ENCODE measurements at places on chromosomes 6 and 20.

- no peak for DNase-seq
Observed at GRCh38 chr20:17825252-17825959, 125.6 kb downstream of the BANF2 start.

DNA sequence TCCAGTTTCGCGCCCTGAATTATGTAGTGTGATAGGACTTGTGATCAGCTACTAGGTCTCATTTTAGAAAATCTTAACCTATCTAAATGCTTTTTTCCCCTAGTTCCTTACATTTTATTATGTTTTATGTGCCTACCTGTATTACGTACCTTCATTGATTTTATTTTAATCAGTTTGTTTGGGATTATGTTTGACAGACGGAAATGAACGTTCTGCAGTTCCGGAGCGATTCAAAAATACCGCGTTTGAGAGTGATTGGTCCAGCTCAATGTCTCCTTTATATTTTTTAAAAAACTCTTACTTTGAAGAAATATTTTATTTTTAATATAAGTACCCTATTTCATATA, 114.3 kb upstream of the BTN3A2 start:
- no peak for DNase-seq

DNA sequence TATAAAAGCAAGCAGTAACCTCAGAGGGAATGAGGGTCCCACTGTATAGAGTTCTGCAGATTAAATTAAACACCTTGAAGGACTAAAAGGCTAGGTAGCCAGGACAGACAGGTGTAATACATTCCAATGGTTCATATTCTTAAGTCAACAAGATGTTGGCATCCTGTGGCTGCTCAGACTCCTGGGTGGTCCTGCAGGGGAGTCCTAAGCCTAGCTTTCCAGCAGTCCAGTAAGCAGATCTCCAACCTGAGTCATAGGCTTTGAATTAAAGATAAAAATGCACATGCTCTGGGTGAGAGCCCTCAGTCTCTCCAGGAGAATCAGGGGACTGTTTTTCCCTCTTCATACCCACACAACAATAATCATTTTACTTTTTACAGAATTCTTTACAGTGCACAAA, 307.3 kb upstream of the SUPT3H start:
- DNase-seq: no peak

- no peak for DNase-seq
Observed at GRCh38 chr6:21965953-21966539, 330.8 kb downstream of the PRL start.

GRCh38 chr6:104483225-104483834, 376.4 kb downstream of the HACE1 start:
- DNase-seq: no peak

DNA sequence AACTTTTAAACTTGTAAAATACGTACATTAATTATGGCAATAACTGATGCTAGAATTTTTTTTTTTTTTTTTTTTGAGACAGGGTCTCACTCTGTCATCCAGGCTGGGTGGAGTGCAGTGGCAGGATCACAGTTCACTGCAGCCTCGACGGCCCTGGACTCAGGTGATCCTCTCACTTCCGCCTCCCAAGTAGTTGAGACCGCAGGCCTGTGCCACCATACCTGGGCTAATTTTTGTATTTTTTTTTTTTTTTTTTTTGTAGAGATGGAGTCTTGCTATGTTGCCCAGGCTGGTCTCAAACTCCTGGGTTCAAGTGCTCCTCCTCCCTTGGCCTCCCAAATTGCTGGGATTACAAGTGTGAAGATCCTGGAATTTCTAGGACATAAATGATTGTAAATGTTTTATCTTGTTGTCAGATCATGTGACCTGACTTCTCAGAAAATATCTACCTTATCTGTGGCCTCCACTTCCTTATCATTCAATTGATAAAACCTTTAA, 2.2 kb upstream of the CD2AP start:
- no peak for DNase-seq

DNA sequence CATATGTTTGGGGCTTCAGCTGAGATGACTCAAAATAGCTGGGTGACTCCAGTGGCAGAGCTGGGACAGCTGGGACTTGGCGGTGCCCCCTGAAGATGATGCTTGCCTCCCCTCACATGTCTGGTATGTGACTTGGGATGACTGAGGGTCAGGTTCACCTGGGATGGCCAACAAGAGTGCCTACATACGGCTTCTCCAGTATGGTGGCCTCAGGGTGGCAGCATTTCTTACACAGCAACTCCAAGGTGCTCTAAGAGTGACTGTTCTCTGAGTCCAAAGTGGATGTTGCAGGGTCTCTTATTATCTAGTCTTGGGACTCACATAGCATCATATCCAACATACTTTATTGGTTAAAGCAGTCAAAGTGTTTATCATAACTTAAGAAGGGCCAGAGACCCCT, 87.8 kb upstream of the CENPW start:
- no peak for DNase-seq

GRCh38 chr6:133017581-133017980, 203.2 kb downstream of the RPS12 start:
- DNase-seq: no peak

- no peak for DNase-seq
Observed at GRCh38 chr6:93048381-93048780, 371.0 kb downstream of the EPHA7 start.

DNA sequence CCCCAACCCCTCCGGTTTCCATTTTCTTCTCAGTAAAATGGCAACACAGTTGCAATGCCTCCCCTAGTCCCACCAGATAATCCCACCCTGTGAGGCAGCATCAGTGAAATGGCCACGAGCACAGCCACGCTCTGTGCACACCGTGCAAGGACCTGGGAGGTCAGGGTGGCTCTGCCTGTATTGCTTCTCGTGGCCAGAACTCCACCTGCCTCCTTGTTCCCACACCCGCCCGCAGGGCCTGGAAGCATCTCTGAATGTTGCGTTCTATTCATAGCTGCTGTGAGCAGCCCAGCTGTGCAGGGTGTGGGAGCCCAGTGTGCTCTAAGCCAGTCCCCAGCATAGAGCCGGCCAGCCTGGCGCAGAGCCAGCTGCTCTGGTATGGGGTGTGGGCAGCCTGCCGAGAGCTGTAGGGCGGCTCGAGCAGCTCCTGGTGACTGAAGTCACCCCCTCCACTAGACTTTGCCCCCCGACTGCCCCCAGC, 161.1 kb downstream of the DLL1 start:
- no peak for DNase-seq

GRCh38 chr6:14656078-14656521, 538.5 kb downstream of the CD83 start:
- no peak for DNase-seq

- peak; percentile 54 for DNase-seq
Observed at GRCh38 chr20:10671221-10671918, 2.4 kb downstream of the JAG1 start.

- DNase-seq: no peak
Observed at GRCh38 chr20:13034936-13035335, 26.2 kb downstream of the SPTLC3 start.

DNA sequence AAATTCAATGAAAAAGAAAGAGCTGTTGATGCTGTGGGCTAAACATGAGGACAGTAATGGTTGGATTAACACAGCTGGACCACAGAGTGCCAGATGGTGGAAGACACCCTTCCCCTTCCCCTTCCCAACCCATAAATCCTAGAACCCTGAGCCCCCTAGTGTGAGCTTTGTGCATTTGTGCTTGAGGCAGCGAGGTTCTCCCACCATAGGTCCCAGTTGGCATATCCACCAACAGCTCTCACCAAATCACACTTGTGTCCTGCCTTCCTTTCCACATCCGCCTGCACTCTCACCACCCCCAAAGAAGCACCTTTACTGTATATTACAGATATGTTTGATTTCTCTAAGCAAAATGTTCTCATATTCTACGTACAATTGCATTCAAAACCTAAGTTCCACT, 32.8 kb upstream of the HBS1L start:
- DNase-seq: no peak

DNA sequence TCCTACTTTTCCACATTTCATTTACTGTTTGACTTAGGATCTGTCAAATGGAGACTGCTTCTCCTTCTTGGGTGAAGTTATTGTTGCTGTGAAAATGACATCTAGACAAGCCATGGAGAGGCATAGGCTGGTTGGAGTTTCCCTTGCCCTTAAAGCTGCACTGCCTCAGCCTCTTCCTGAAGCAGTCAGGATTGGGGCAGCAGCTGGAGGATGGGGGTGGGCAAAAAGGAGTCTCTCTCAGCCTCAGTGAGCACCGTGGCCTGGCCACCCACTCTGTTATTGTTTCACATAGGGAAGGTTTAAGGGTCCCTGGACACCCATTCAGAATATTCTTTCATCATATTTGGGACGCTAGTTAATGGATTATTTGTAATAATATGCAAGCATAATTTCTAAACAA, 7.7 kb upstream of the ZBTB24 start:
- no peak for DNase-seq

GRCh38 chr6:3847521-3847920, 1.7 kb upstream of the FAM50B start:
- no peak for DNase-seq

DNA sequence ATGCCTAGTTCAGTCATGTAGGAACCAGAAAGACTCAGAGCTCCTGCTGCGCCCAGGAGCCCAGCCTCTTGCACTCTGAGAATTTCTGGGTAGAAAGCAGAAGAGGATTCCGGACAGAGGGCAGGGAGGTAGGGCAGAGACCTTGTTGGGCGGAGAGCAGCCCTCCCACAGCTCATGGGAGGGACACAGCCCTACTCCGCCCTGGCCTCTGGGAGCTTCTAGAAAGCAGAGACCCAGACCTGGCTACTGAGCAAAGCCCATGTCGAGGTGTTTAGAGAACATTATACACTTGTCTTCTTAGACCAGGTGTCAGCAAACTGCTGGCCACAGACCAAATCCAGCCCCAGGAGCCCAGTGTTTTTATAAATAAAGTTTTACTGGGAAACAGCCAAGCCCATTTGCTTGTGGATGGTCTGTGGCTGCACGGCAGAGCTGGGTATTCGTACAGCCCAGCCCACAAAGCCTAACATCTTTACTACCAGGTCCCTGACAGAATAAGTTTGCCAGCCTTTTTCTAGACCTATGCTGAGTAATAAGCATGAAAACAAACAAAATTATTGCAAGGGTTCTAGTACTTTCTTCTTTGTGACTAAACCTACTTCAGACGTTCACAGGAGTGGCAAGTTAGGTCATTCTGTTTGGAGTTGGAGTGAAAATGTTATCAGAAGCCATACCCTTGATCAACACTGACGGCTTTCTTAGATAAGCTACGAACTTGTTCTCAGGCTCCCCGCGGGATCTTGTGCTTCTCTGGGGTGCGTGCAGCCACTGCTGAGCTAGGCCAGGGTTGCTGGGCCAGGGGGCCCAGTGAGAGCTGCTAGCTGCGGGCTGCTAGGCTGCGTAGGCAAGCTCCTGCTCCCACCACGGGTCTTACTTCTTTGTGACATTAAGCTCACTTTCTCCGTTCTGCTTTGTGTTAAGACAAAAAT, 235.1 kb upstream of the FOXQ1 start:
- DNase-seq: no peak

DNA sequence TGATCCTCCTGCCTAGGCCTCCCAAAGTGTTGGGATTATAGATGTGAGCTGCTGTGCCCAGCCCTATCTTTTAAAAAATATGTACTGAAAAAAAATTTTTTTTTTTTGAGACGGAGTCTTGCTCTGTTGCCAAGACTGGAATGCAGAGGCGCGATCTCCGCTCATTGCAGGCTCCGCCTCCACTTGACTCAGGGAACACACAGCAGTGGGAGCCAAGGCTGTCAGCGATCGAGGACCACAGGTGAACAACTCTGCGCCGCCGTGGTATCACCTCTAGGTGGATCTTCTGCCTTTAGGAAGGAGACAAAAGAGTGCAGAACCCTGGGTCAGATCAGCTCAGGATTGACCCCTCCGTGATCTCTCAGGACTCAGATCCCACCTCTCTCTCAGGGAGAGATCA, 13.7 kb downstream of the RAET1E start:
- DNase-seq: no peak

DNA sequence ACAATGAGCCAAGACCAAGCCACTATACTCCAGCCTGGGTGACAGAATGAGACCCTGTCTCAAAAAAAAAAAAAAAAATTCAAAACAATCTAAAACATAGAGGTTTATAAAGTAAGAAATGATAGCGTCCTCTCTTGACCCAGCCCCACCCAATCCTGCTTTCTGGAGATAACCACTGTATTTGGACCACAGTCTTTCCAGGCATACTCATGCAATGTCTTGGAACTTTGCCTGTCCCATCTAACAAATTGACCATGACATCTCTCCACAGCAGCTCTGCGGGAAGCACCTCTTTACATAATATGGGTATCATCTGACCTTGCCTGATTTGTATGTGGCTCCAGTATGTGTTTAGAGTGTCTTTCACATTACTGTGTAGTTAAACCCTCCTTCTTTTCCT, 9.1 kb upstream of the SHLD1 start:
- DNase-seq: no peak

- DNase-seq: no peak
Observed at GRCh38 chr6:8000188-8000596, 64.0 kb downstream of the BLOC1S5 start.

GRCh38 chr6:110581679-110582078, 105.3 kb upstream of the SLC22A16 start:
- no peak for DNase-seq

DNA sequence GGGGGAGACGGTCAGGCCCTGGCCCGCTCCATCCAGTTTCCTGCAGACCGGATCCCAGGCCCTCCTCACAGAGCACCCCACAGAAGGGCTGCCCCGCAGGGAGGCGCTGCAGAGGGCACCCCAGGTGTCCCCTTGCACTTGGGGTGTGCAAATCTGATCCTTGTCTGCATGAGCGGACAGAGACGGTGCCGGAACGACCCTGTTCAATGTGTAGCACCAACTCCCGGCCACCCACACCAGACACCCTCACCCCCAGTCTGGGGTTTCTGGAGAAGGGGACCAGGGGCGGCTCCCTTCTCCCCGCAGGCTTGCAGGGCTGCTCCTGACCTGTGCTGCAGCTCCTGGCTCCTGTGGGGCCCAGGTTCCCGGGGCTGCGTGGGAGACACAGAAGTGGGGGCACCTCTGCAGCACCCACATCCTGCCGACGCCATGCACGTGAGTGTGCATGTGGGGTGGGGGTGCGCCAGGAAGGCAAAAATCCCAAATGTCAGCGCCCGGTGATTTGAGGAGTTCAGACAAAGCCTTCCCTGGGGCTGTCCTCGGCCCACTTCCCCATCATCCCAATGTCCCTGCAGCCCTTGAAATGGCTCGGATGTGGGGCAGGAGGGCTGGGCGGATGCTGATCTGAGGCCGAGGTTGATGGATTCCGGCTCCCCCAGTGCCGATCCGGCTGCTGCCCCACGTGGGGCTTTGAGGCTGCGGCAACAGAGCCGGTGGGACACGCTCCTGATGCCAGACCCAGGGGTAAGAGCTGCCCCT, 85.3 kb upstream of the BHLHE23 start:
- no peak for DNase-seq

DNA sequence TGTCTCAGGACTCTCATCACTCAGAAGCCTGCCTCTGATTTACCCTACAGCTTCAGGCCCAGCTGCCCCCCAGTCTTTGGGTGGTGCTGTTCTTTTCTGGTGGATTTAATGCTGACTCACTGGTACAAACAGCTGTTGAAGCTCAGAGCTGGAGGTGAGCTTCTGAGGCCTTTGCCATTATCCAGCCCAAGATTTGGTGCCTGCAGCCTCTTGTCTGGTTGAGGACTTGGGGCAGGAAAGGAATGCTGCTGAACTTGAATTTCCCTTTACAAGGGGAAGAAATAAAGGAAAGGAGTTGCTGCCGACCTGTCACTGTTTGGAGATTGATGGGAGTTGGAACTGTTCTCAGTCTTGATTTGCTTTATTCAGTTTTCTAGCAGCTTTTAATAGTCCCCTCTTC, 19.8 kb downstream of the ABCF1 start:
- DNase-seq: no peak

Data from midbrain (tissue), 1 donor.